Stimulated activated CD4-positive, alpha-beta T cell treated with anti-CD3 and anti-CD28 coated beads, Interleukin-4, amount 100 ng/mL, for 4 hours (primary cell): ENCODE measurements at places on chromosomes 4 and X.

GRCh38 chr4:189436207-189436606, 504.5 kb upstream of the FRG1 start:
- no peak for DNase-seq

DNA sequence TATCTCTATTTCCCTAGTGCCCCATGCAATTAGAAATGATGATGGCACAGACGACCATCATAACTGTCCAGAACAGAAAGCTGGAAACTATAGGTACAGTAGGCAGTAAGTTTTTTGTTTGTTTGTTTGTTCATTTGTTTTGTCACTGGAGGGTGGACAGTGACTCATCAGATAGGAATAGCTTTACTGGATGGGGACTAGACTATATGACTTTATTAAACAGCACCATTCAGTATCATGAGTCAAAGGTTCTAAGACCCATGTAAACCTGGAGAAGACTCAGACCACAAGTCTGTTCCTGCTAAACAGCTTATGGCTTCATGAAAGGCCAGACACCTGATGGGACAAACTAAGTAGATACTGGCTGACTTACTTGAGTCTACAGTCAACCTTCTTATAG, 38.4 kb downstream of the PLAC1 start:
- DNase-seq, result no peak

DNA sequence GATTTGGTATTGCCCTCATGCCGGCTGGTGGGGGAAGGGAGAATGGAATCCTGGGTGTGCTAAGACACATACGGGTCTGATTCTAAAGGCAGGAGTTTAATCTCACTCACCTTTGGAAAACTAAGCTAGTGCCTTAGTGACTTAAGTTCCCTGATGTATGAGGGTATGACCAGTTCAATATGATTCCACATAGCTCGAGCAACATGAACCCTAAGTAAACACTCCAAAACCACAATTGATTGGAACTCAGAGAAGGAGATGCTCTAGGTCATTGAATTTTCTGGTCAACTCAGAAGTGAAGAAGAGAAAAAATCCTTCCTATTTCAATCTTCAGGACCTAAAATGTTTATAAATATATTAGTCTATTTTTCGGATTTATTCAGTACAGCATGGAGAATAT, 420.1 kb upstream of the INTU start:
- no peak for DNase-seq

- DNase-seq, result peak; percentile 91
These were observed at the start of the genes GLA and HNRNPH2 for GRCh38 chrX:101407748-101408531. Gene GLA, minus strand, starts transcription at chrX:101407925. Its CDS starts 22 bp downstream, at chrX:101407903. Gene HNRNPH2, plus strand, starts transcription at chrX:101408222. Its CDS starts 3,767 bp downstream, at chrX:101411989.

DNA sequence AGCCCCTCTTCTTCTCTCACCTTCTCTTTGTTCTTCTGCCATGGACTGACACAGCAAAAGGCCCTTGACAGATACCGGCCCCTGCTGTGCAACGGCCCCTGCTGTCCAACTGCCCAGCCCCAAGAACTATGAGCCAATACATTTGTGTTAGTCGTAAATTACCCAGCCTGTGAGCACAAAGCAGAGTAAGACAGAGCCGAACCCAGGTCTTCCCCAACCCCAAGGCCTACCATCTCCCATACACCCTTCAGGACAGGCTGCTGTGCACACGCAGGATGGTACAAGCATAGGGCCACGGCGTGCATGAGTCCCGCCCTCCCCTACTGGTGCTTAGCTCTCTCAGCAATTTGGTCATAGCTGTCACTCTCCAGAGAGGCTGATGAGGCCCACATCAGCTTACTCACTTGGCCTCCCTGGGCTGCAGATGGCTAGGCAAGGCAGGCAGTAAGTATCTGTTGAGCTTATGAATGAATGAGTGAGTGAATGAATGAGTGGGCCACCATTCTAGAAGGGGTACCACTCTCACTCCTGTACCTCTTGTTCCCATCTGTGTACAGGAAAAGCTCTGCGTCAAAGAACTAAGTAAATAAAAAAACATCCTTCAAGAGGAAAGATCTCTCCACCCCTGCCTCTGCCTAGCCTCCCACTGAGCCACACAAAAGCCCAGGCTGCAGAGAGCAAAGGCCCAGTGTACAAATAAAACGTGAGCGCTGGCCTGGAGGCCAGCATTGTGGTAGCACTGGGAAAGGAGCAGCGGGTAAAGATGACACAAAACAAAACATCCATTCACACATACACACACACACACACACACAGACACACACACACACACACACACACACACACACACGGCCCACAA, 13.9 kb downstream of the WDR1 start:
- DNase-seq, result no peak

GRCh38 chr4:29581457-29581856, 1138.7 kb upstream of the PCDH7 start:
- no peak for DNase-seq

GRCh38 chr4:151948351-151949016, 187.7 kb upstream of the GATB start:
- DNase-seq, result no peak

GRCh38 chr4:41514766-41515481, 23.0 kb upstream of the LIMCH1 start:
- no peak for DNase-seq

DNA sequence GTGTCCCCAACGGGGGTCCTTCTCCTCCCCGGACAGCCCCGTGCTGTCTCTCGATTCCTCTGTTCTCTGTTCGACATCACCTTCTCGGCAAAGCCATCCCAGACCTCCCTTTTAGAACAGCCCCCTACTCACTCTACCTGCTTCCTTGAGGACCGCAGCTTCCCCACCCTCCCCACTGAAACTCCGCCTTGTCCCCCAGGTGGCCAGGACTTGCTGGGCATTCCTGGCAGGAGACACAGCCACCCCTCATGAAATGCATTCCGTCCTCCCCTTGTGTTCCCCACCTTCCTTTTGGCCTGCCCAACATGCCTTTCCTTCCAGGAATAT, 34.8 kb upstream of the GPR78 start:
- DNase-seq, result no peak

DNA sequence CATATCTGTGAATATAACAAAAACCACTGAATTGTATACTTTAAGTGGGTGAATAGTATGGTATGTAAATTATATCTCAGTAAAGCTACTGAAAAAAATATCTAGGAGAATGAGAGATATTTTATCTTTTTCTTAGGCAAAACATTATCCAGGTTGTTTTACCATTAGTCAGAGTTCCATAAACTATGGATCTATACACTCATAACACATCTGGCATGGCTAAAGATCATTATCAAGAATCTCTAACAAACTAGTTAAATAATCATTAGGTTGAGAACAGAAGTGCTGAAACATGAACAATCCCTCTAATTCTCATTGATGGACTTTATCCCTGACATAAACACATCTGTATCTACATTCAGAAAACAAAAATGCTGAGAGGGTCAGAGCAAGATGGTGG, 15.6 kb downstream of the MED14 start:
- no peak for DNase-seq

DNA sequence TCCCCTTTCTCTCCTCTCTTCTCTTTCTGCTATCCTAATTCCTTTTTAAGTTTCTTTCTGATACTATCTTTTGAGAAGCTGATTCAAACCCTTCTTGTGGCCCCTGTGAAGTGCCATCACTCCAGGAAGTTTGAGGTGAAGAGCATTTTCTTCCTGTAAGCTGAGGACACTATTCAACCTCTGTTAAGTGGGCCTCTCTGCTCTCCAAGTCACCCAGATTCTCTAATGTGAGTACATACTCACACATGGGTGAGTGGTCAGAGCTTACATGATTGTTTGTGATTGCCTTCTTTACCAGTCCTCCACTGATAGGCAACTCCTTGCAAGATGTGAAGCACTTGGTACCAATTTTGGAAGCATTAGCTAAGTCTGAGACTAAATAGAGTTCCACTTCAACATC, 18.4 kb upstream of the SMIM10L2A start:
- no peak for DNase-seq

DNA sequence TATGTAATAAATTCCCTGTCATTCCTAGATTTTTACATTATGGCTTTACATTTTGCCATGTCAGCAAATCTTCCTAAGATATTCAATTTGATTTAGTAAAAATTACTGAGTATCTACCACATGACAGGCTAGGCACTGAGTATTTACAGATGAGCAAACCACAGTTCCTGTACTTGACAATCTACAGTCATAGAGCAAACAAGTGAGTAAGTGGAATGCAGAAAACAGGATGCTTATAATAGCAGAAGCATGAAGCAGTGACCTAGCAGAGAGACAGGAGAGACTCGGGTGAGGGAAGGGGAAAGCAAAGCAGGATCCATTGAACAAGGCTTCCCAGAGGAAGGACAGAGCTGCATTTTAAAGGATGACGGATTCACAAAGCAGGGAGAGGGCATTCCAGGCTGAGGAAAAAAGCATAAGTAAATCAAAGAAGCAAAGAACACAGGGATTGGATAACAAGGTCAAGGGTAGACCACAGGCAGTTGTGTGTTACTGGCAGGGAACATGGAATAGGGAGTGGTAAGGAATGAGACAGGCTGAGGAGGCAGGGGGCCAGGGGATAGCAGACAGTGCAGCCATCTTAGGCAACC, 124.7 kb upstream of the C1QTNF7 start:
- DNase-seq, result no peak

GRCh38 chr4:40473578-40474388, 138.7 kb downstream of the CHRNA9 start:
- DNase-seq, result no peak

GRCh38 chr4:79918292-79918691, 154.7 kb downstream of the ANTXR2 start:
- no peak for DNase-seq

GRCh38 chr4:154622598-154622997, 10.1 kb upstream of the FGG start:
- no peak for DNase-seq

- DNase-seq, result no peak
These were observed 41.0 kb downstream of the CEP135 start for GRCh38 chr4:55989766-55990165.

GRCh38 chr4:70382691-70383181, at the start of gene SMR3B:
Gene SMR3B, plus strand, starts transcription at chr4:70383131. Its CDS starts 1,380 bp downstream, at chr4:70384511.
- no peak for DNase-seq

DNA sequence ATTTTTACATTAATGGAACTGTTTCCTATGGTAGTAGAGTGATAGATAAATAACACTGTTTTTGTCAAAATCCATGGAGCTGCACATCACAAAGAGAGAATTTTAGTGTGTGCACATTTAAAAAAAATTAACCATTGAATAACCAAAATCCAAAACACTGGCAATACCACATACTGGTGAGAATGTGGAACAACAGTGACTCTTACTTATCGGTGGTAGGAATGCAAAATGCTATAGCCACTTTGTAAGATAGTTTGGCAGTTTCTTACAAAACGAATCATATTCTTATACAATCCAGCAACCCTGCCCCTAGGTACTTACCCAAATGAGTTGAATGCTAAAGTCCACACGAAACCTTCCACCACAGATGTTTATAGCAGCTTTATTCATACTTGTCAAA, 229.6 kb upstream of the GPR101 start:
- DNase-seq, result no peak

GRCh38 chr4:145132511-145133098, 34.5 kb downstream of the ABCE1 start:
- DNase-seq, result no peak

DNA sequence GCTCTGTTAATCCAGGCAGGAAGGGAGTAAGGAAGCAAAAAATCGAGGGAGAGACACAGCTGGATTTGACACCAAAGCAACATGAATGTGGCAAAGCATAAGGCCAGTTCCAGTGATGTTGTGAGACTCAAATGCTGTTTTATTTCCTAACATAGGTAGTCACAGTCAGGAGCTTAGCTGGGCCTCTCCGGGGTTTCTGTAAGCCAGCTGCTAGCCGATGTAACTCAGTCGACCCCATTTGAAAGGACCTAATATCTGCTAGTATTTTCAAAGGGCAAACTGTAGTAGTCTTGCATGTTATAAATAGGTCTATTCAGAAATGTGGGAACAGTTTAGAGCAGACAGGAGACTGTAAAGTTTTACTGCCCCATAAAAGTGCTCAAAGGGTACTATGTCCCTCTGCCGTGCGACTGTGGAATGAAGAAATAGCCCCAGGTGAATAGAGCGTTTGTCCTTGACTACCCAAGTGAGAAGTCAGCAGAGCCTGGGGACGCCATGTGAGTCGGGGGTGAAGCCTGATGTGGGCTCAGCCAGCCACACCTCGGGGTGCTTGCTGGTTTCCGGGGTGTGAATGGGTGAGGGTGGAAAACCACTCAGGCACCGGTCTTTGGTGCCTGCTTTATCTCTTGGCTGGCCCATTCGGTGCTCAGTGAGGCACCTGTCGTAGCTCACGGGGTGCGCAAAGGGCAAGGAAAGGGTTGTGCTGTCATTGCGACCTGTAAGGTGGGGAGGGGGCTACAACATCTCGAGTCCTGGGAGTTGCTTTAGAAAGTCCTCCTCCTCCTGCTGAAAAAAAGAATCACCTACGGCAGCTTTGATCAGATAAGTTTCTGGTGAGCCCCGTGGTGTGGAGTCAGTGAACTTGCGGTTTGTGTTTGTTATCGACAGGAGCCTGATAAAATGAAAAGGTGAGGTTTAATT, 745 bp downstream of the TRIM2 start:
- peak; percentile 3 for DNase-seq

GRCh38 chrX:30343206-30343605, 34.0 kb upstream of the NR0B1 start:
- DNase-seq, result no peak

- DNase-seq, result no peak
These were observed 551 bp downstream of the NPNT start for GRCh38 chr4:105895583-105896460.

- DNase-seq, result no peak
These were observed 989.2 kb upstream of the LCORL start for GRCh38 chr4:19010761-19011160.

DNA sequence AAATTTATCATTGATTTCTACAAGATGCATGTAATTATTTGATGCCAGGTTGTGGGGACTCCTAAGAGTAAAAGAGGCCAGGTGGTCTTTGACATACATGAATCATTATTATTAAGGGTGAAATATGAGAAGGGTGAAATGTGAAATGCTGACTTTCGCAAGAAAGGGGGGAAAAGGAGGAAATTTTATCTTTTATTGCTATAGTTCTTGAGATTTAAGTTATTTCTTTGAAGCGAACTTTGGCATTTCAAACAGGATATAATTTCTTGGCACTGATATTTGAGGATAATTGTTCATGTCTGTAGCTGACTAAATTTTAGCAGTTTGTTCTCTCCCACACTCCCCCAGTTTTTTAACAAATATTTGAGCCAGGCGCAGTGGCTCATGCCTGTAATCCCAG, 80.1 kb downstream of the TMEM131L start:
- DNase-seq, result no peak

DNA sequence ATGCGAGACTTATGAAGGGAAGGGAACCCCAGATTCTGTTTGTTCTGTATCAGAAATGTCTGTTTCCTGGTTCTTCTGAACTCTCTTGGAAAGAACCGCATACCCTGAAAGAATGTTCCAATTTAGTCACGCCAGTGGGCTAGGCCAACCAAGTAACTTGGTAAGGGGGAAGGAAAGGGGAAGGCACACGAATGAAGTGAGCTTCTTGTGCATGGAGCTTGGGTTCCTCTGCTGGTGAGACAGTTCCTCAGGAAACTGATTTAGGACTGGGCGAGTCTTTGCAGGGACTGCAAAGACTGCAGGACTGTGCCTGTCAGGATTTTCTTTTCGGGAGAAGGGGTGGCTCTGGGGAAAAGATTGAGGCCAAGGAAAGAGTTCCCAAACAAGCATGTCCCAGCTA, 35.6 kb downstream of the FRMPD3 start:
- DNase-seq, result no peak
